ENCODE measurements at places on chromosomes 5 and 9.
A peak's percentile ranks its signal among the peaks of the same experiment; 100 is the strongest.

DNA sequence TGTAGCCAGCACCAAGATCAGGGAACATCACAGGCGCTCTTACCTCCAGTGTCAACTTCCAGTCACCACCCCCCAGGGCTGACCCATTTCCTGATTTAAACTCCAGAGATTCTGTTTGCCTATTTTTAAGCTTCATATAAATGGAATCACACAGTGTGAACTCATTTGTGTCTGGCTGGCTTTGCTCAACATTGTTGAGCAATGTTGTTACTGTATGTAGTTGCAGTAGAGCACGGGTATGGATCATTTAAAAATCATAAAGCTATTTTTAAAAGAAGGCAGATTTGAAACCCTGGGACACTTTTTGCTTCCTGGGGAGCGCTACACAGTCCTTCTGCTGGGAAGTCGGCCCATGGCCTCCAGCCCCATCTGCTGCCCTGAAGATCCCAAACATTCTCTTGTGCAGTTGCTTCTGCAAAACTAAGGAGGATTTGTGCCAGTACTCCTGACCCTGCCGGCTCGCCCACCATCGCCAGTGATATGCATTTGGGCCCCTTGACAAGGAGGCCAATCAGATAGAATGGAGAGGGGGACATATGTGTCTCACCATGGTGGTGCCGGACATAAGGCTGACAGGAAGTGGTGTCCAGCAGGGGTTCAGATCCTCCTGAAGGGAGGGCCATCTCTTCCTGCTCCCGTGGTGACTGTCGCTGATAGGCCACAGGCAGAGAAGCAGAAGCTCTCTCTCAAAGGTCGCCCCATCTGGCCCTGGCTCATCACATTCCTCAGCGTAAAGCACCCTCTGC, 13.3 kb downstream of the DCANP1 start:
- no peak for DNase-seq

- DNase-seq: no peak
Observed at GRCh38 chr9:133640580-133641395, 4.6 kb downstream of the DBH start.

GRCh38 chr9:132412089-132412488, 2.1 kb downstream of the CFAP77 start:
- no peak for DNase-seq

DNA sequence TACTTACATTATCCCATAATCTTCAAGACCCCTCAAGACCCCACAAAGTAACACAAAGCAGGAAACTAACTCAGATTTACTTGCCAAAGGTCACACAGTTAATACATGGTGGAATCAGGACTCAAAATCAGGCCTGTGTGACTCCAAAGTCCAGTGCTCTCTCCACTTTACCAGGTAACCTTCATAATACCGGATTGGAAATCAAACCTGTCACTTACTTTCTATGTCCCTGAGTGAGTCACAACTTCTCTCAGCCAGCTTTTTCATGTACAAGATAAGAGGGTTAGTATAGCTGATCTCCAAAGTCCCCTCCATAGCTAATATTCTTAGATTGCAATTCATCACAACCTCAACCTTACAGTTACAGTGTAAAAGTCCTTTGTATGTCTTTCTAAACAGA, 17.1 kb downstream of the STRBP start:
- DNase-seq: no peak

GRCh38 chr5:7717691-7718090, 133.2 kb downstream of the CFAP90 start:
- no peak for DNase-seq

- DNase-seq: no peak
Observed at GRCh38 chr5:54259090-54259489, 51.3 kb downstream of the ARL15 start.

GRCh38 chr5:21665524-21665923, 1187.6 kb downstream of the CDH12 start:
- no peak for DNase-seq

GRCh38 chr5:96691503-96692303, 29.5 kb downstream of the CAST start:
- no peak for DNase-seq

GRCh38 chr5:159850160-159850559, 66.1 kb upstream of the ADRA1B start:
- DNase-seq: peak; percentile 88

DNA sequence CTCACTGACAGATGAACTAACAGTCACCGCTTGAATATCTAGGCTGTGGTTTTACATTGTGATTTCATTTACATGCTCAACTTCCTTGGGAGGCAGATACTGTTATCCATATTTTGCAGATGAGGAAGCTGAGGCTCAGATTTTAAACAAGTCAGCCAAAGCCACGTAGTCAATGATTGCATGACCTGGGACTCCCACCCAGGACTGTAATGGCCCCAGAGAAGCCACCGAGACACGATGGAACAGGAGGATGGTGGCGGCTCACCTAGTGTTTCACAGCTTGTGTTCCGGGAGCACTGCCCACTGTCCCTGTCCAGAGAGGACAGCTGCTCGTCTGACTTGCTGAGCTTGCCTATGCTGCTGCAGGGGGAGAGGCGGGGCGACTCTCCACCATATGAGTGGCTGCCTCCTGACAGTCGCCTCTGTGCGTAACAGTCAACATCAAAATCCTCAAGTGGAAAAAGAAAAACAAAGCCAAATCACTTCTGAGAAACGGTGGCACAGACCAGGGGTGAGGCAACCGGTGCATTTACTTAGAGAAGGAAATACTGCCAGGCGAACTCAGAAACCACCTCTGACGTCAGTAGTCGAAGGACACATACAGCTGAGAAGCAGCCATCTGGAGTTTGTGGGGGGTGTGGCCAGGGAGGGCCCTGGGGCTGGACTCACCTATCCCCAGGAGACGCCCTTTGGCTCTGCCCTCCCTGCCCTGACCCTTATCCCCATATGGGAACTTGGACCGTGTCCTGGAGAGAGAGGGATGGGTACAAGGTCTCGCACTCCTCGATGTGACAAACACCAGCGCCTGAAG, 82.5 kb downstream of the PRRT1B start:
- DNase-seq: no peak

GRCh38 chr5:132223861-132224260, 3.8 kb downstream of the P4HA2 start:
- DNase-seq: no peak

DNA sequence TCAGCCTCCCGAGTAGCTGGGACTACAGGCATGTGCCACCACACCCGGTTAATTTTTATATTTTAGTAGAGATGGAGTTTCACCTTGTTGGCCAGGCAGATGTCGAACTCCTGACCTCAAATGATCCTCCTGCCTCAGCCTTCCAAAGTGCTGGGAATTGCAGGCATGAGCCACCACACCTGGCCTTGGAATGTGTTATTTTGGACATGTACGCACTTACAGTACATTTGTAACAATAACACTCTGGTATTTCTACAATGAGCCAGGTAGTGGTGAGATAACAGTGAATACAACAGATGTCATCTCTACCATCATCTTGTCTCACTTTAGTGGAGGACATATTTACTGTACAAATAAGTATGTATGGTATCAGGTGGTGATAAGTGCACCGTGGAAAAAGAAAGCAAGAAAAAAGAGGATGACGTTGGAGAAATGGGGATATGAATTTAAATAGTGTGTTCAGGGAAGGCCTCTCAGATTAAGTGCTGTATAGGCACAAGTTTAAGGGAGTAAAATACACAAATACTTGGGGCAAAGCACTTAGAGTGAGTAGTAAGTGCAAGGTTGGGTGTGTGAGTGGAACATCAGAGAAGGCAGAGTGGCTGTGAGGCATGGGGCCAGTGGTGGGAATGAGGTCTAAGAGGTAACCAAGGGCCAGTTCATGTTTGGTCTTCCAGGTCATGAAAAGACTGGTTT, 100.1 kb downstream of the CDC42SE2 start:
- no peak for DNase-seq

GRCh38 chr5:26791433-26791832, 247.0 kb downstream of the CDH9 start:
- no peak for DNase-seq
